ENCODE measurements at places on chromosomes 11 and 22.

DNA sequence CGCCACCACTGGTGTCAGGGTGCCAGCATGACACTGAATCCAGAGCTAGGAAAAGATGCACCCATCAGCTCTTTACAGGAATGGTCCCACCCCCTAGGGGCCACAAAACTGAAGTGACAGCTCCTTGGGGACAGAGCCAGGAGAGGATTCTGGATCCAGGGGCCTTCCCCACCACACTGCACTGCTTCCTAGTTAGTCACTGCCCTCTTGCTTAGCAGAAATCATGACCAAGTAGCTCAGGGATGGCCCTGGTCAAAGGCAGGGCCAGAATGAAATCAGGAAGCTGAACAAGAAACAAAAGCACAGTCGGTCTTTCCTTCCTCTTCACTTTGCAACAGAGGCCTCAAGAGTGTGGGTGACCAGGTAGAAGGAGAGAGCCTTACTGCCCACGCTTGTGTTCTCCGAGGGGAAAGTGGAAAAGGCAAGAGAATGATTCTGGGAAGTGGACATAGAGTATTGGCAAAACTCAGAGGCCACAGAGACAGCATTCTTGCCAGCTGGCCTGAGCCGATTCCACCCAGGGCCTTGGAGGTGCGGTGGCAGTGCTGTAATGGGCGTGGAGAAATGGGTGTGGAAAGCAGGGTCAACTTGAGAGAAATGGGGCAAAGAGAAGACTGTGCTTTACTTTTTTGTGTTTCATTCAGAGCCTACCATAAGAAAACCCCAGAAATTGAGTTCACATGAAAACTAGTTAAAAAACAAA is 39.8 kb downstream of the KCNJ1 start:
- no peak for DNase-seq

- no peak for DNase-seq
Observed at GRCh38 chr11:64235437-64236161, 1.2 kb downstream of the VEGFB start.

DNA sequence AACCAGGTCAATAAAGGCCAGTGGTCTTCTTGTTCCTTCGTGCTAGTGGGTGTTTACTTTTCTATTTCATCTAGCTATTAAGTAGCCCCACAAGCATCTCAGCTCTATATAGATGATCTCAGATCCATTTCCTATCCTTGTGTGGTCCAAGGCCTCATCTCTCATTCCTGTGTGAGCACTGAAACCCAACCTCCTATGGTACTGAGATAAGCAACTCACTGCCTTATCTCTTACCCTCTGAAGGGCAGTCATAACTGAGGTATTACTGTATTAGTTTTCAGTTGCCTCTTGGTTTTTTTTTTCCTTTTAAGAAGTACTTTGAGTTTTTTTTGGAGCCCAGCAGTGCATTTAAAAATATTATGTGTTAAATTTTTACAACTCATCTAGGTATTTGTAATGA is 28.3 kb downstream of the ACER3 start:
- no peak for DNase-seq

- DNase-seq, result no peak
Observed at GRCh38 chr11:794766-795633, 3.1 kb downstream of the SLC25A22 start.

DNA sequence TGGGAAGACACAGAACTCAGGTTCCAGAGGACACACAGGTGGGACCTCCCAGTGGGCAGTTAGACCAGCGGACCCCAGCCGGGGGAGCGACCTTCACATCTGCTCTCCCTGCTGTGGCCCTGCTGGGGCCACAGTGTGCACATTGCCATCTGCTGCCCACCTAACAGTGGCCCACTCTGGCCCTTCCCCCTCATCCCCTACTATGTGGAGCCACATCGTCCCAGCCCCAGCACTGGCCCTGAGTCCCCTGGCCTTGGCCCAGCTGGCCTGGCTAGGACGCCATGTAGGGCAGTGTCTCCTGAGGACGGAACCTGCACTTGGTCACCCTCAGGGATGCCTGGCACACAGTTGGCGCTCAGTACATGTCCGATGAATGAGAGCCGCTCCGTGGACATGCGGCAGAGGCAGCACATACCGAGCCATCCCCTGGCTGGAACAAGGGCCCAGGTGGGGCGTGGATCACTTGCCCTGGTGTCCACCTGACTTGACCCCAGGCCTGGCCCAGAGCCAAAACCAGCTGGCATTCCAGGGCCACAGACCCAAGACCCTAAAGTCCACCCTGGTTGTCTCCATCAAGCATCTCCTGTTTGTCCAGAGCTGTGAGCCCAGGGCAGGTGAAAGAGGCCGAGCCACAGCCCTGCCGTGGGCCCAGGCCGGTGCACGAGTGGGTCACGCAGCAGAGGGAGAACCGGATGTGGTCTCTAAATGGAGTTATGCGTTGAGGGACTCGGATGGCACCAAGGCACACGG is 93.1 kb upstream of the FGF3 start:
- no peak for DNase-seq

- no peak for DNase-seq
Observed at GRCh38 chr11:133573081-133573480, 40.8 kb upstream of the OPCML start.

GRCh38 chr11:32034149-32034548 is 56.7 kb upstream of the RCN1 start:
- peak; percentile 86 for DNase-seq

DNA sequence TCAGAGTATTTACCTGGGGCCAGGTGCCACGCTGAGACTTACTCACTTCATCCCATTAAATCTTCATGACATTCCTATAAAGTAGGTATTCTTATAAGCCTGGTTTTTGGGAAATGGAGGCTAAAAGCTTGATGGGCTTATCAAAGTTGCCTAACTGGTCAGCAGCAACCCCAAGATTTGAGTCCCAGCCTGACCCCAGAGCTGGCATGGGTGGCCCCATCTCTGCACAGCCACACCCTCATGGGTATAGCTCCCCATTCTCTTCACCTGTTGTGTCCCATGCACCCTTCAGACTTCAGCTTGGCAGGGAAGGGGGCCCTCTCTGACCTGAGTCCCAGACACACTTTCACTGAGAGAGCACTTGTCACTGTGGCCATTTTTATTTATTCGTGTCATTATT is 37.4 kb upstream of the TP53I11 start:
- DNase-seq, result no peak

- DNase-seq, result peak; percentile 13
Observed at GRCh38 chr11:8363921-8364320, 100.2 kb upstream of the LMO1 start.

- DNase-seq, result peak; percentile 14
Observed at GRCh38 chr11:73579641-73580434, 18.1 kb downstream of the FAM168A start.

DNA sequence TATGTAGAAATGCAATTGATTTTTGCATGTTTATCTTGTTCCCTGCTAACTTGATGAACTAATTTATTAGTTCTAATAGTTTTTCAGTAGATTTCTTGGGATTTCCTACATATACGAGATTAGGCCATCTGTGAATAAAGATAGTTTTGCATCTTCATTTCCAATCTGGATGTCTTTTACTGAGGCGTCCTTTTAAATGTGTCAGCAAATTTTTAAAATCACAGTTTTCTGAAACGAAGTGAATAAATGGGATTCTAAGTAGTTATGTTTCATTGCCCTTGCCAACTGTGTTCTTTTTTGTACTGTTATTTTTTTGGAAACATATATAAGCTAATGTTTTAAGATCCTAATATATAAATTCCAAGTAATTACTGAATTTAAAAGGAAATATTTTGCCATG is 50.0 kb downstream of the CYP2R1 start:
- DNase-seq, result no peak

DNA sequence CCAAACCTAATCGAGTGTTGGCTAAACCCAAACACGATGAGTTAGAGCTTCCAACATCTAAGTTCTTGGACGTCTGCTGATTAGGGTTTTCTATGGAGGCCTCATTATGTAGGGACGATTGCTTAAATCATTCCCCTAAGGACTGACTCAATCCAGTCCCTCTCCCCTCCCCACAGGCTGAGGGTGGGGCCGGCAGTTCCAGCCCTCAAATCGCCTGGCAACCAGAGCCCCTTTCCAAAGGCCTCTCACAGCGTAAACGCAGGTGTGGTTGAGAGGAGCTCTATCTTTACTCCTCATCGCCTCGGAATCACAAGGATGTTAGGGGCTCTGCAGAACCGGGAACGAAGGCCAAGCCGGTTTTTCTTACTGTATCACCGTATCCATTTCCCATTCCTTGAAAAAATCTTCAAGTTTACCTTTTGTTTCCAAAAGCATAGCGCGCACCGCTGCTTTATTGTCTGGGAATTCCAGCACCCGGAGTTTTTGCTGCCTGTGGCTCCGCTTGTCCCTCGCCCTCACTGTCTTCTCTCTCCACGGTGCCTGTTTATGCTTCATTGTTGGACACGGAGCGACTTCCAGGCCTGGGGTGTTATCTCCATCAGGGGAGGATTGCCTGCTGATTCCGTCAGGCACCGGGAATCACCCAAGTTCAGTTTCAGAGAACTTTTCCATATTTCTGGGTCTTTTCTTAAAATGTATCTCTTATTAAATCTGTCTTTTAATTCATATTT is 13.8 kb upstream of the IFITM3 start:
- peak; percentile 83 for DNase-seq

GRCh38 chr11:100949443-100949842 is 180.2 kb downstream of the PGR start:
- DNase-seq, result no peak

GRCh38 chr11:87866951-87867350 is 308.3 kb downstream of the RAB38 start:
- no peak for DNase-seq
